ENCODE measurements at places on chromosomes 2 and 18.
A peak's percentile ranks its signal among the peaks of the same experiment; 100 is the strongest.

DNA sequence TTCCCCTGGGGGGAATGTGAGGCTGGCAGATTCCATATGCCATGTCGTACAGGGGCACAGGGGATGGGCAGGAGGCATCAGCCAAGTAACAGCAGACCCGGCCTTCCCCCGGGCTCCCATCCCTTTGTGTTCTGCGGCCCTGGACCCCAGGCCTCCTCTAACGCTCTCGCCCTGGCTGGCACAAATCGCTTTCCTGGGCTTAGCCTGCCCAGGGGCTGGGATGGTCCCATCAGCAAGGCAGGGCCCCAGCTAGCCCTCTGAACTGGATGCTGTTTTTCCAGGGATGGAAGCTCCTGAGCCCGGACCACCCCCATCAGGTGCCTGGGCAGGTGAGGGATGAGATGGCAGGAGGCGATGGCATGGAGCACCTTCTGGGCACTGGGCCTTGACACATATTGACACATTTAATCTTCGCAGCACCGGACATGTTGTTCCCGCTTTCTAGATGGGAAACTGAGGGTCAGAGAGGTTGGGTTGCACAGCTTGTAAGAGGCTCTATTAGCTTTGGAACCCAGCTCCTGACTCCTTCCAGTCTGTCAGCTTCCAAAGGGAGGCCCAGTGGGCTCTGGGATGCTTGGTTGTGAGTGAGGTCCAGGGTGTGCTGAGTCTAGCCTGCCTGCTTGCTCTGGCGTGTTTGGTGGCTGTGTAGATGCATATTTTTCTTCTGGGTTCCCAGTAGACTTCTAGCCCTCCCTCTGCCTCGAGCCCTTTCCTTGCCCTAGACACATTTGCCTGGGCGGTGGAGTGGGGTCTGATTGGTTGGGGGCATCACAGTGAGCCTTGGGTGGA lies 40.3 kb downstream of the GLI2 start:
- no peak for DNase-seq

- no peak for DNase-seq
Measured at GRCh38 chr2:116490511-116491145, 1323.9 kb upstream of the DDX18 start.

GRCh38 chr2:69026026-69026425 lies 13.0 kb downstream of the ANTXR1 start:
- peak; percentile 79 for DNase-seq

- DNase-seq, result no peak
Measured at GRCh38 chr2:464562-465309, 176.8 kb upstream of the ALKAL2 start.

DNA sequence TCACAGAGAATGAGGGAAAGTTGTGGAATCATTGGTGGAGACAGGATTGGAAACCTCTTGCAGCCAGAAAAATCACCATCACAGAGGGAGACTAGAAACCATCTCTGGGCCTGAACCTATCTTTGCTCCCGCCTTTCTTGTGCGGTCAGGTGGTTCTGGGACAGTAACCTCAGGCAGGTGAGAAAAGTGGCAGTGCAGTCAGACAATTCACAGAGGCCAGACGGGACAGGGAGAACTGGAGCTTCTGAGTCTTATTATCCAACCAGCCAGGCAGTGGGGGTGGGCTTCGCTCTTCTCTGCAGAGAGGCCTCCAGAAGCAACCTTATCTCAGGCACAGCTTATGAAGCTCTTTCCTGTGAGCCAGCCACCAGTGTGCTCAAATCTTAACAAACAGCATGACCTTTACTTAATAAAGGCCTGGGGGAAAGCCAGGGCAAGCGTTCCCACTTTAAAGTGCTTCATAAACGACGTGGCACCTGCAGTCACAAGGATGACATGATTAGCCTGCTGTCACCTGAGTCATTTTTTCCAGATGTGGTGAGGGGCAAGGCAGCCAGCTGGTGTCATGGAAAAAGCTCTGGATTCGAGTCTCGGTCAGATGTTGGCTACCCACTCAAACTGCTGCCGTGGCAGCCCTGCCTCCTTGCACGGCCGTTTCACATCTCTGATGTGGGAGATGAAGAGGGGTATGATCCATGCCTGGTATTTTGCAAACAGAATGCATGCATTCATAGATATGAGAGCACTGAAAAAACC lies 109.7 kb downstream of the B3GNT2 start:
- DNase-seq, result peak; percentile 49

GRCh38 chr2:64606479-64607363 lies 47.0 kb downstream of the SERTAD2 start:
- DNase-seq, result peak; percentile 83

DNA sequence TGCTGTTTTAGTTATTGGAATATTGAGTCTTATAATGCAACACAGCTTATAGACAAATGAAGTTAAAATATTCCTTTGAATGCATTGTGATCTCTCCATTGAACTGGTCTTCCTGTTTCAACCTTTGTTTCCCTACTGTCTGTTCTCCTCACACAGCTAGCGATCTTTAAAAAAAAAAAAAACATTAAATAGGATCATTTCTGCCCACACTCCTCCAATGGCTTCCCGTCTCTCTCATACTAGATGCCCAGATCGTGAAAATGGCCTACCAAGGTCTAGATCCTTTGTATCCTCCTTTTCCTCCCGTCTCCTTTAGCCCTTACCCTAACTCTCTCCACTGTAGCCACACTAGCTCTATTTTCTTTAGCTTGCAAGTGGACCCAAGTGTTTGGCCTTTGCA lies 2.4 kb downstream of the FAM171B start:
- no peak for DNase-seq

DNA sequence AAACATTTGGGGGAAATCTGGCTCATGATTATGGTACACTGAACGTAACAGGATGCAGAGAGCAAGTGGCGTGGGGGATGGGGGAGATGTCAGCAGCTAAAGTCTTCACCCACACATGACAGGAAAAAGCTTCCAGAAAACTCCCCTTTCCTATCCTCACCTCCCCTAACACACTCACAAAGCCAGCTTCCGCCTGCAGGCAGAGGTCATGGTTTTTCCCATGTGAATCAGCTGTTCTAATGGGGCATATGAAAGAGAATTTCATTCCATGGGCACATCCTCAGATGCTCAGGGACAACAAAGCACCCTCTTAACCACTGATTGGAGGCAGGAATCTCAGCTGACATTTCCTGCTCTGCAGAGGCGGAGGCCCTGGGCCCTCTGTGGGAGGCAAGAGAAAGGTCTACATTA lies 129.1 kb downstream of the TSN start:
- no peak for DNase-seq

DNA sequence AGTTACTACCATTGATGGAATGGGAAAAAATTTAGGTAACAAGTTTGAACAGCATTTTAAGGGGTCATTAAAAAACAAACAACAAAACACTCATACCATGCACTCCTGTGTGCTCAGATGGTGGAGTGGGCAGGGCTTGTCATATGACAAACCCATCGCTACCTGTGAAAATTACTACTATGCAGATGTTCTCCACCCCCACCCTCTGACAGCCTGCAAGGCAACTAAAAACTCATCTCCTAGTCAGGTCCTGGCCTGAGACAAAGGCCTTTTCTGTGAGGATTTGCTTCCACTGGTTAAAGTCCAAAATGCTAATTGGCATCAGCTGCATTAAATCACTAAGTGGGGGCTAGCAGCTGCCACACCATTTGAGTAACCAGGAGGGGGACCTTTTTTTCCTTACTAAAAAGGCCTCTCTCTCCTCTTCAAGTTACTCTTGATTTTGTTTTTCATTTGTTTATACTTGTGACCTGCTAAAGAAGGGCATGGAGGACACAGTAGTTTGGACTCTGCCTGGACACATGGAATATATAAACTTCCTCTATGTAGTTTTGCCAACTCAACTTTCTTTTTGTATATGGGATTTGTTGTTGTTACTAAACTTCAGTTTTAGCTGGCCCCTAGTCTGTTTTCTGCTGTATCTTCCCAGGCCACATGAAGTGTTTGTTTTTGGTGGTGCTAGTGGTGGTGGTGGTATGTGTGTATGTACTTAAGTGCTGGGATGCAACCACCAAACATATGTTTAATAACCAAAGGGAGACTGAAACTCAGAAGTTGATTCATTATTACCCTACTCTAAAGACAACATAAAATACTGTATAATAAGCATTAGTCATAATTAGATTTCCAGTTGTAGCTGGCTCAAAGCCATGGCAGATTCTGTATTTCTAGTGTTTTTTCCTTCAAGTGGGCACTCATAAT lies 121.3 kb downstream of the MAP4K4 start:
- no peak for DNase-seq

DNA sequence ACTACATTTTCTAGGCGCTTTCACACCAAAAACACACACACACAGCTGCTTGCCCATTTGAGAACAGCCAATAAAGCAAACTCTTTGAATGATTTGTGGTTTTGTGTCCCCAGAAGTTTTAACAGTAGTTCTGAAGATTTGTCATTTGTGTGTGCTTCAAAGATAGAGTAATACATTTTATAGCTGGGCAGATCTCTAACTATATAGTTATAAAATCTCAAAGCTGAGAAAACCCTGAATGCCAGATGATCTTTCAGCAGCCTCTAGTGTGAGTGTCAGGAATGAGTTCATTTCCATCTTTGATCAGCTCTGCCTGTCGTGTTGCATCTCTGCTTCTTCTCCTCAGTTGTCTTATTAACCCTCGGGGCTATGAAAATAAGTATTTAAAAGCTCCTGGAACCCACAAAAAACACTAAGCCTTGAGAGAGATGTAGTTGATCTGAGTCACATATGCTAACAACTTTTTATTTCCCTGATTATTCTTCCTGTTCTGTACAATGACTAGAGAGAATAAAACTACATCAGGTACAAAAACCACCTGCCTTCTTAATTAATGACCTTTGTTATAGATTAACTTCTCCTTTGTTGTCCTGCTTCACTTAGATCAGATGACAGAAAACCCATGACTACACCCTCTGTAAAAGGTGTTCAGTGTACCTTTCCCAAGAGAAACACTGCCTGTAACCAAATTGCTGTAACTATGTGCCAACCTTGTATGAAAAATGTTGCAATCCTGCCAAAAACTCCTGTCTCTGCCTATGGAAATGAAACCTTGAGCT lies 30.0 kb upstream of the SLC3A1 start:
- no peak for DNase-seq

- DNase-seq, result no peak
Measured at GRCh38 chr2:18588049-18588448, 1.3 kb downstream of the NT5C1B start.

GRCh38 chr2:88735853-88736252 lies 44.4 kb downstream of the RPIA start:
- peak; percentile 22 for DNase-seq

DNA sequence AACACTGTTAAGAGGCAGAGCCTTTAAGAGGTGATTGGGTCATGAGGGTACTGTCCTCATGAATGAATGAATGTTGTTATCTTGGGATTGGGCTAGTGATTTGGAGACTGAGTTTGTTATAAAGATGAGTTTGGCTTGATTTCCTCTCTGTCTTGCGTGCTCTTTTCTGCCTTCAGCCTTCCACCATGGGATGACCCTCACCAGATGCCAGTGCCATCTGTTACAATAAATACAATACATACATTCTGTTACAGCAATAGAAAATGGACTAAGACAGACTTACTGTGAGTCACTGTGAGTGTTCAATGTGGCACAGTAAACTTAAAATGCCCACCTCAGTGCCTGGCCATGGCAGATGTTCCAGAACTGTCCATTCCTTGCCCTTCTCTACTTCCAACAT lies 95.0 kb upstream of the ZFP36L2 start:
- DNase-seq, result no peak

GRCh38 chr2:1736997-1737480 lies 7.3 kb downstream of the PXDN start:
- DNase-seq, result no peak
